ENCODE measurements at places on chromosomes 7 and 10.
A peak's percentile ranks its signal among the peaks of the same experiment; 100 is the strongest.

DNA sequence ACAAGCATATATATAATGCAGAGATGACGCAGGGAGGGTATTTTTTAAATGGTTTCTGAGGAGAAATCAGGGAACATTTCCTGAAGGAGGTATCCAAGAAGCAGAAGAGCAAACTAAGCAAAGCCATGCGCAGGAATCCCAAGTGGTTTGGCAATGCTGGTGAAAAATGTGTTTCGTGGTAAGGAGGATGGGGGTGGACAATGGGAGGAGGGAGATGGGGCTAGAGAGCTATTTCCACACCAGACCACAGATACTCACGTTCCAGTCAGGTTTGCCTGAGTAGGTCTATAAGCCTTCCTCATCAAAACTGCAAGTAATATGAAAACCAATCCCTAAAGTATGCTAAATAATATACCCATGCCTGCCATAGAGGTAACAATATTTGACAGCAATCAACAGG is 223.7 kb upstream of the MKLN1 start:
- DNase-seq, result no peak

DNA sequence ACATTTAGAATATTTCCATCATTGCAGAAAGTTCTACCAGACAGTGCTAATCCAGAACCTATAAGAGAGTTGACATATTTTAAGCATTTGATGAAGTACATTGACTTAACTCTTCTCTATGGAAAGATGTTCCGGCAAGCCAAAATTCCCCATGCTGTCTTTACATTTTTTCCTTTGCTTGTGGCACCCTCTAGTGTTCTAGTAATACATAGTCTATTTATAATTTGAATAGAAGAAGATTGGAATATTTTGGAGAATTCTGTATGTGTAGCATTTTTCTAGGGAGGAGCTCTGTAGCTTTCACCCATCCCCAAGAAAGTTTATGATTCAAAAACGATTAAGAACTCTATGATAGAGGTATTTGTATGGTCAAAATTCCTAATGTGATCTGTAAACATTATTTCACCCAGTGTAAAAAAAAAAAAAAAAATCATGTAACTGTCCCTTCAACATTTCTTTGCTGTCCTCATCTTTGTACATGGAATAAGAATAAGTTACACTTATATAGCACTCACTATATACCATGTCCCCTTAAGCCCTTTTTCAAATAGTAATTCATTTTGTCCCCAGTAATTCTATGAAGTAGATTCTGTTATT is 33.2 kb downstream of the NRF1 start:
- DNase-seq, result peak; percentile 22

GRCh38 chr10:42421812-42422211 is 216.6 kb downstream of the ZNF33B start:
- DNase-seq, result no peak

- DNase-seq, result no peak
Measured at GRCh38 chr7:158809596-158809995, 19.7 kb downstream of the ESYT2 start.

GRCh38 chr10:58335306-58336005 is 650 bp downstream of the UBE2D1 start:
- DNase-seq, result no peak
